ENCODE measurements at places on chromosomes 13 and 19.

- no peak for DNase-seq
These were observed 14.3 kb downstream of the MIR17HG start for GRCh38 chr13:91361755-91362271.

GRCh38 chr13:93262729-93263345, 36.2 kb downstream of the GPC6 start:
- DNase-seq, result no peak

DNA sequence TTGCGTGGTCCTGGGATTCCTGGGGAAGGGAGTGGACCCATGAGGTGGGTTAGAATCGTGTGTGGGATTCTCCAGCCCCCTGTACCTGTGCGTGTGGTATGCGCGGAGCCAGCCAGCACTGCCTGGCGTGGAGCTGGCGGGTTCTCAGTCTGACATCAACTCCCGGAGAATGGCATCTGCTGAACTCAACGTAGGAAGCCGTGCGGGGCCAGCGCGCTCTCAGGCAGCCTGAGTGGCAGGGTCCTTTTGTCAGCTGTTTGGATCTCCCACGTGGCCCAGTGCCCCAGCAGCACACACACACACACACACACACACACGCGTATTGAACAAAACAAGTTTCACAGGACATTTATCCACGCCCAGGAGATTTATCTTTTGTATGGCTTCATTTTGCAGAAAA, 28.1 kb downstream of the ATP4B start:
- DNase-seq, result no peak

DNA sequence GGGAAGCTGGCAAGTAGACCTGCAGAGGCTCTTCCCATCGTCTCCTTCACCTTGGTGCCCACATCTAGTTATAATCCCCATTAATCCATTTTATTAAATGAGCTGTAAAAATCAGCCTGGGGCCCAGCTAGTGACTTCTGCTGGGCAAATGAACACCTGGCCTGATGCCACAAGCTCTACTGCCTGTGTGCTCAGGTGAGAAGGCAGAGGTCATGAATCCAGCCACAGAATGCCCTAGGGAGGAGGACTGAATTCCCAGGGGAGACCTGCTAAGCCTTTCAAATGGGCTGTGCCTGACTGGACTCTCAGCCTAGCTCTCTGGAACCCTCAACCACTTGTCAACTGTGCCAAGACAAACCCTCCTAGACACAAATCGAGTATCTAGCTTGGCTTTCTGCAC, 74.0 kb downstream of the PDS5B start:
- DNase-seq, result no peak

GRCh38 chr13:98937911-98938381, 39.9 kb downstream of the DOCK9 start:
- DNase-seq, result no peak

DNA sequence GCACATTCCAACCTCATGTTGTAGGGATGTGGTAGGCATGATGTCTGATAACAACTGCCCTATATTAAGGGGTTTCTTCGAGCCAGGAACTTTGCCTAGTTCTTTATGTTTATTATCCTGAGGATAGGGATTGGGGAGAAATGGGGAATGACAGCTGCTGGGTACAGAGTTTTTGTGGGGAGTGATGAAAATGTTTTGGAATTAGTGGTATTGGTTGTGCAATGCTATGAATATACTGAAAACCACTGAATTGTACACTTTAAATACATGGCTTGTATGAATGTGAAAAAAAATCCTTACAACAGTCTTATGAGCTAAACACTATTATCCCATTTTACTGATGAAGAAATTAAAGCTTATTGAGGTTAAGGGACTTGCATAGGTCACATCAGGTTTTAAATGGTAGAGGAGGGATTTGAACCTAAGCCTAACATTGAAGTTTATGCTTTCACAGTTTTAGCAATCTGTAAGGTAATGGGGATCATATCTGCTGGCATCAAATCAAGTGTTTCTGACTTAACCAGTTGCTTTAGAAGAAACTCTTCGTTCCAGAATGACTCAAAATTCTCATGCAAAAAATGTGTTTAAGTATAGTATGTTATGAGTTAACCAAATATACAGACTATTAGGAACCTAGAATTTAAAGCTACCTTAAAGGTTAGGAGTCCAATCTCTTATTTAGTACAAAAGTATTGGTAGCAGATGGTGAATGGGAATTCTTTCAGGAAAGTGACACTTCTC, 61.4 kb downstream of the ERCC5 start:
- no peak for DNase-seq

GRCh38 chr13:27372896-27373295, 51.5 kb upstream of the GTF3A start:
- peak; percentile 89 for DNase-seq

DNA sequence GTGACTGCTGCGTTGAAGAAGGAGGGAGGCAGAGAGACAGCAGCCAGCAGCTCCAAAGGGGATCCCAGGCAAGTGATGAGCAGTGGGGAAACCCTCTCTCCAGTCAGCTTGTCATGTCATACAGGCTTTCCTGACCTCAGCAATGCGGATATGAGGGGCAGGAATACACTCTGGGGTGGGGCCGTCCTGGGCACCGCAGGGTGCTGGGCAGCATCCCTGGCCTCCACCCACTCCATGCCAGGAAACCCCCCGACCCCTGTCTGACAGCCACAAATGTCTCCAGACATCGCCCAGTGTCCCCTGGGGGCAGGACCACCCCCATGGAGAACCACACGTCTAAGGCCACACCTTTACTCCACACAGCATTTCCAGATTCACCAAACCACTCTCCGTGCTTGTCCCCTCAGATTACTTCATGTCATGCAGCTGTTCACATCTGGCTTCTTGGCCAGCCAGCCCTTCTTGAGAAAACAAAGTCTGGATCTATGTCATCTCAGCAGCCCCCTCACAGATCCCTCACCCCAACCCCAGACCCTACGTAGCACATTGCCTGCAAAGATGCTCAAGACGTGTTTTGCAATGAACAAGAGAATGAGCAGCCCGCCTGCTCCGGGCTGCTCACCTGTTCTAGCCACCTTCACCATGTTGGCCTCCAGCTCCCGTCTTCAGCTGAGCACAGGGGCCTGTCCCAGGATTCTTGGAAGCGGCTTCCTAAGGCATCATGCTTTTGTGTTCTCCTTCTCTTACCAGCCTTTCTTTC, 46.5 kb downstream of the RFX2 start:
- no peak for DNase-seq

- DNase-seq, result no peak
These were observed 93.0 kb downstream of the SLC7A1 start for GRCh38 chr13:29502391-29503008.

DNA sequence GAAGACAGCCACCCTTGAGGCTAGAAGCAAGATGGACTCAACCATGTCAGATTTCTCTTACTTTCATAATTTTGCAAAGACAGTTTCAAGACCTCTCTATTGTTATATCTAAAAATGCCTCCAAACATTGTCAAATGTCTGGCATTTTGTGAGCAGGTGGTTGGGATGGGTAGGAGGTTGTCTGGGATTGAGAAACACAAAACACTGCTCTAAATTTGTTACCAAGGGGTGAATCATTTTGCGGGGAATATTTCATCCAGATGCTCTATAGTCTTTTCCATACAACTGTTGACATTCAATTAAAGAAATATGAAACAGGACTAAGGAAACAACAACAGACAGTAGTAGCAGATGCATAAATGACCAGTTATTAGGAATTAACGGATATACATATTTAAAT, 208.2 kb downstream of the ITGBL1 start:
- DNase-seq, result no peak

DNA sequence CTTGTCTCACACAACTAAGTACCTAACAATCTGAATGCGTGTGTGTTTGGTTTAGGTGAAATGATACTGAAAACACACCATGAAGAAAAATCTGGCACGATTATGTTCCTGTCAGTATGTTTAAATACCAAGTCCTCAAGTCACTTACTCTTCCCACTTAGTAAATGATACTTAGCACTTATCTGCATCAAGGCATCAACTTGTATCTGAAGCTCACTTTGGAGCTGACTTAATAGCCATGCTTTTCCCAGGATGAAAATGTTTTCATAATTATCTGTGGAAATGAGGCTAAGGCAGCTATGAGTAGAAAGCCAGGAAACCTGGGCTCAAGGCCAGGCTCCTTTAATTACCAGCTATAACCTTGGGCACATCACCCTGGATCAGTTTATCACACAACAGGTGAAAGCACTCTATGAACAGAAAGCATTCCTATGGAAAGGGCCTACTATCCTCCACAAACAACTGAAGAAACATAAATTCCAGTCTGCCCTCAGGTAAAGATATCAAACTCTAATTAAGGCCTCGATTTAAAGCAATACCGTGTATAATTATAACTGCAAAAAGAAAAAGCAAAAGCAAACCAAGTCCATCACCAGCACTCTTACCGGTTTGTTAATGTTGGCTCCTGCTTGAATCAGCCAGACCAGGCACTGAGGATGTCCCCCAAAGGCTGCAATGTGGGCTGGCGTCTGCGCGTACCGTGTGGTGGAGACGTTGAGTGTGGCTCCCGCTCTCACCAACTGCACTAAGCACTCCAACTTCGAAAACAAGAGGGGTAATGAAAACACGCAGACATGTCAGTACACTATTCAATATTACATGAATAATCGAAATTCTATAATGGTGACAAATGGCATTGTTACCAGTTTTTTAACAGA, 4.6 kb downstream of the ANKRD10 start:
- DNase-seq, result no peak

DNA sequence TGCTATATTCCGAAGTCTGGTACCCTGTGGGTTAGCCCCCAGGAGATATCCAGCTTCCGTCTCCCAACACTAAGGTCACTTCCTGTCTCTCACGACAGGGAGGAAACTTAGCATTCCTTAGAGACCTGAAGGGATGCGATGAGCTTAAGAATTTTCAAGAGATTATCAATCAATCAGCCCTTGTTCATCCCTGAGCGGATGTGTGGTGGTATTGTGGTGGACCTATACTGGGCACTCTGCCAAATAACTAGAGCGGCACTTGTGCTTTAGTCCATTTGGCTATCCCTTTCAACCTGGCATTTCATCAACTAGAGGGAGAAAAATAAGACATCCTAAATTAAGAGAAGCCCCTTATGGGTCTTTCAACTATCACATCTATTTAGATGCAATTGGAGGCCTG, 30.9 kb upstream of the ZNF562 start:
- no peak for DNase-seq

DNA sequence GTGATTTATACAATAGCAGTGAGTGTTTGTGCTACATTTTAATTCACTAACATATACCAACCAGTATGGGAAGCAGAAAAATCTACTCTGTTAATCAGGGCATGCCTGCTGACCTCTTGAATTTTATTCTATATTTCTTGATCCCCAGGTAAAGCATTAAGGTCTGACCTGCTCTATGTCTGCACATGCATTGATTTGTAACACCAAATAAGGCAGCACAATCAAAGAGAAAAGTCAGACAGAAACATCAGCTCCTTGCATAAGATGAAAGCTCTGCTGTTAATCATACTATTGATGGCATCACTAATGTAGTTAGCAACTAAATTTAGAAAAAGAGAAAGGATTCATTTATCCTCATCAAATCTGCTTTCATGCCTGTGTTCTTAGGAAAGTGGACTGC, 2744.8 kb upstream of the PCDH20 start:
- DNase-seq, result no peak

DNA sequence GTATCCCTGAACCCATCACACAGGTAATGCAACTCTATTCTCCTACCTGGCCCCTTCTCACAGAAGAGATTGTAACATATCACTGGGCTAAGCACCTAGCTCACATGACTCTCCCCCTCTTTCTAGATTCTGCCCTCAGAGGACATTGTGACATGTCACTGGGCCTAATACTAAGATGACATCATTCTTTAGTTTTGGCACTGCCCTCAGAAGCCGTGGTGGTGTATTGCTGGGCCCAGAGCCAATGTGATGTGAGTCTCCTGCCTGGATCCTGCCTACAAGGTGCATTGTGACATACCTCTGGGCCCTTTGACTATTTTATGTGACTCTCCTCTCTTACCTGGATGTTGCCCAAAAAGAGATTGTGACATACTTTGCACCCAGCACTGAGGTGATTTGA, 21.4 kb upstream of the ZNF730 start:
- DNase-seq, result no peak

DNA sequence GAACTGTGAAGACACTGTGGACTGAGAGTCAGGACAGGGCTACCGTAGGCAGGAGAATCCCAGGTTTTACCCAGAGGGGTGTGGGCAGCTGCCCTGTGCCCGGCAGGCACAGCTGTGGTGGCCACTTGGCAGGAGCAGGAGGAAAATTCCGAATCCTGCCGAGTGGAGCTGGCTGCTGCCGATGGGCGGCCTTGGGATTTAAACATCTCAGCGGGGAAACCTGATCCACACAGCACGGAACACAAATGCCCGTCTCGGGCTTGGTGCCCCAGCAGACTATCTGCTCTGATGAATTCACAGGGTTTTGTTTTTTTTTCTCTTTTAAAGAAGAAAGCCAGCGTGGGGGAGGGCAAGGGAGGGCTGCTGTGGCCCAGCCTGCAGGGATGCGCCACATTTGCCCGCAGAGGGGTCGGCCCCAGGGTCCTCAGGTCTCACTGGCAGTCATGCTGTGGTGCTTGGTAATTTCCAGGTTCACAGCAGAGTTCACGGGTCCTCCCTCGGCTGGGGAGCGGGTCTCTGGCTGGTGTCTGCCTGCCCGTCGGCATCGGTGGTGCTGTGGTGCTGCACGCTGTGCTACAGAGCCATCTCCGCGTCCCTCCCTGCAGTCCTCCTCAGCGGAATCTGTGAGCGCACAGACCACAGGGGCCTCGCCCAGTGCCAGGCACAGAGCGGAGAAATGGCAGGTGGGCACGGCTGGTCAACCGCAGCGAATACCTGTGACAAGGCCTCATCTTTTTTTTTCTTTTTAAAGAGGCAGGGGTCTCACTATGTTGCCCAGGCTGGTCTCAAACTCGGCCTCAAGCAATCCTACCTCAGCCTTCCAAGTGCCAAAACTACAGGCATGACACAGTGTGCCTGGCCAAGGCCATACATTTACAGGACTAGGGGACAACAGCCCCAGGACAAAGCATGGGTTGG, 28.1 kb downstream of the MPND start:
- DNase-seq, result no peak

DNA sequence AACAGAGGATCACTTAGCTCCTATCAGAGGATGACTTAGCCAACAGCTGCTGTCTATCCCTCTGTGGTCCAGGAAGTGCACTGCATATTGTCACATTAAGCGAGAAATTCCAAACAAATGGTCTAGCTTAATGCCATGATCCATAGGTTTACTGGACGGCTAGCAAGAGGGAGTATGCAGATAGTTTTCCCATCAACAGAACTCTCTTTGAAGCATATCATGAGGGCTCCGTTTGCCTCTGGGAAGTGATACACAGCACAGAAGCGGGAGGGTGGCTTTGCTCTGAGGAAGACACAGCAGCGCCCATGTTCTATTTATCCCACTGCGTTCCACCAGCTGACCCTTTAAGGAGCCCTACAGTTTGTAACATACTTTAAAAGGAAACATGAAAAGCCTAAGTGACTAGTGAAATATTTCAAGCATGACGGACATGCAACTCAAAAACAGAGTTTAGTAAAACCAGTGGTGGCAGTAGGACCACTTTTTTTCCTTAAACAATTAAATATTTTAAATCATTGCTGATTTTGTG, 52.7 kb downstream of the COL4A1 start:
- no peak for DNase-seq

- no peak for DNase-seq
These were observed 1.3 kb upstream of the PTOV1 start for GRCh38 chr19:49849433-49850220.

Measured in NCI-H510A treated with DMSO at 0.1 percent for 48 hours (cell line).